ENCODE measurements at places on chromosomes 11 and 22.

DNA sequence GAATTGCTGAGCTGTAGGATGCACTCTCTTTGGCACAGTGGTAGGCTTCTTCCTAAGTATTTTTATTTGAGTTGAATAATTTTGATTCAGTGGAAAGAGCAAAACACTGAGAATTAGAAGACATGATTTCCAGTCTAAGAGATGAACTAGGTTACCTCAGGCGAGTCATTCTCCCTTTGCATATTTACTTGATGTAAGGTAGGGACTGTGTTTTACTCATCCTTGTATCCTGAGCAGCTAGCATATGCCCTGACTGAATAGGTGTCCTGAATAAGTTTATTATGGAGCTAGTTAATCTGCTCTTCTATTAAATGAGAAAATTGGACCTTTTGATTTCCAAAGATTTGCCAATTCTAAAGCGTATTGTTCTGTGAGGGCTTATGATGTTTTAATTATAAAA lies 50.7 kb downstream of the STIM1 start:
- no peak for DNase-seq

DNA sequence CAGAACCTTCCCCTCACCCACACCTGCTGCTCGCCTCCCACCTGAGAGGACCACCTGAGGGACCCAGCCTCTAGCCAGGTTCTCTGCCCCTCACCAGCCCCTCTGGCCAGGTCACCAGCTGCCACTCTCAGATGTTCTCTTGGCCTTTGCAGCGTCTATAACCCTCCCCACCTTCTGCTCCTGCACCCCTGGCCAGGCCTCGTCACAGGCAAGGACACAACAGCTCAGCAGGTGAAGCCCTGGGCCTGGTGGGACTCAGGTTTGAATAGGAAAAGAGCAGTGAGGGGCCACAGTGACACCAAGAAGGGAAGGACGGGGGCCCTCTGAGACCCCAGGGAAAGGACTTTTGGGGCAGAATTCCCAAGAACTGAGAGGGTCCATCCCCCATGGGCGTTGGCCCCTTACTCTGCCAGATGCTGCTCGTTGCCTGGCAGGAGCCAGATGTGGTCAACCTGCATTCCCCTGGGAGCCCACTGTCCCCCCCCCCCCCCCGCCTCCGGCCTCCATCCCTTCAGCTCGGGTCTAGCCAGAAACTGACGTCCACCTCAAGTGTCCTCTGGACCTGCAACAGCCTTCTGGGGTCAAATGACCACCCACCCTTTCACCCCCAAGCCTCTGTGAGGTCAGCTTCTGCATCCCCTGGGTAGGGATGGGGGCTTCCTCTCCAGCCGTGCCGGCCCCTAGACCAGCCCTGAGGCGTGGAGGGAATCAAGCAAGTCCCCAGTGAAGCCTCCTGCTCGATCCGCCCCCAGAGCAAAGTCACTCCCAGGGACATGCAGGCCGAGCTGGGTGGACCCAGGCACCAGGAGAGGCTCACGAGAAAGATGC lies 28.7 kb downstream of the SBF1 start:
- no peak for DNase-seq

DNA sequence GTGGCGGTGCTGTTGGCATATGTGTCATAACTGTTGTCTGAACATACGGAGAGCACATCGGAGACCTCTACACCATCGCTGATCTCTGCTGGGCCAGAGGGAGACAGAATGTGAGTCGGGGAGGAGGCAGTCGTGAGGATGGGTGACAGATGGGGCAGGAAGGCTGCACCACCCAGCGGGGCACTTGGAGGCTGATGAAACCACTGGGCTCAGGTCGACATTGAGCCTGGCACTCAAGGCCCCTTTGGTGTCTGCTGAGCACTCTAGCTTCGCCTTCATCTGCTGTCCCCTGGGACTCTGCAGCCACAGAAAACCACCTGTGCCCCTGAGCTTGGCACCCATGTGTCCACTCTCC lies 2.5 kb upstream of the KLHL35 start:
- no peak for DNase-seq

GRCh38 chr11:102293873-102294601 lies 23.2 kb upstream of the BIRC3 start:
- peak; percentile 60 for DNase-seq

DNA sequence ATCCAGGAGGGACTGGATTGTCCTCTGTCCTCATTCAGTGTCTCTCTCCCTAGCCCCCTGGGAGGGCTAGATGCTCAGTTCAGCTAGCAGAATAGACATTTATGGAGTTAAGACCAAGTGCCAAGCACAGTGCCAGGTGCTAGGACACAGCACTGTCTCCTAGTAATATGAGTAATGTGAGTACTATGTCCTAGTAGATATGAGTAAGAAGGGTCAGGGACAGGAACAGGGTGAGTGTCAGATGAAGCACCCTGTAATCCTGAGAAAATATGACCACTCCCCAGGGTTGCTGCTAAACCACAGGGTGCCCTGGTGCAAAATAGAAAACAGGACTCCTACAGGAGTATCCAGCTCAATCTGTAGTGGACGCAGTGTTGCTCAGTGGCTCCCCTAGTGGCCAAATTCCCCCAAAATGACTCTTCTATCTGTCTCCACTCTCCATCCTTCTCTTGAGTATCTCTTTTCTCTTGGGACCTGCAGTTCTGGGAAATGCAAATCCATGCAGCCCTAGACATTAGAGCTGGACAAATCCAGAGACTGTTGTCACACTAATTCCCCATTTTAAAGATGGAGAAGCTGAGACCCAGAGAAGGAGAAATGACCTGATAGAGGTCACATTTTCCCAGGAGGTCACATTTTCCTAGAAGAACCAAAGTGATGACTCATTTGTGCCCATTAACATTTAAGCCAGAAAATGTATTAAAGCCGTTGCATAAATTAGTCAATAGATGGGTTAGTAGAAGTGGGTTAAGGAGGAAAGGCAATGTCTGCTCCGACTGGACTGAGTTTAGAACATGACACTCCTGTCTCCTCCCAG lies 214.3 kb downstream of the NXPE2 start:
- no peak for DNase-seq

GRCh38 chr11:119155733-119156492 lies 7.1 kb downstream of the ABCG4 start:
- peak; percentile 39 for DNase-seq

GRCh38 chr11:121483805-121484480 lies 31.2 kb upstream of the SORL1-AS1 start:
- DNase-seq, result no peak
